T47D (cell line): ENCODE measurements at places on chromosomes 16 and 17.

- peak; percentile 35 for DNase-seq
Measured at GRCh38 chr16:67641779-67642708, 2.9 kb upstream of the CARMIL2 start.

- no peak for DNase-seq
Measured at GRCh38 chr17:17098551-17099179, 56.4 kb downstream of the MPRIP start.

DNA sequence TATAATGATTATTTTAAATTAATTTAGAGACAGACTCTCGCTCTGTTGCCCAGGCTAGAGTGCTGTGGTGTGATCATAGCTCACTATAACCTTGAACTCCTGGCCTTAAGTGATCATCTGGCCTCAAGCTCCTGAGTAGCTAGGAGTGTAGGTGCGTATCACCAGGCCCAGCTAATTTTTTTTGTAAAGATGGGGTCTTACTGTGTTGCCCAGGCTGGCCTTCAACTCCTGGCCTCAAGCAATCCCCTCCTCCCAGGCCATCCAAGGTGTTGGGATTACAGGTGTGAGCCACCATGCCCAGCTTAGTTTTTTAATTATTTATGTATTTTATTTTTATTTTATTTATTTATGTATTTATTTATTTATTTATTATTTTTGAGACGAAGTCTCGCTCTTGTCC, 17.9 kb downstream of the CTCF start:
- no peak for DNase-seq

GRCh38 chr17:14428648-14429029, 127.8 kb downstream of the HS3ST3B1 start:
- no peak for DNase-seq

- no peak for DNase-seq
Measured at GRCh38 chr17:30958187-30958586, 12.7 kb upstream of the RNF135 start.

DNA sequence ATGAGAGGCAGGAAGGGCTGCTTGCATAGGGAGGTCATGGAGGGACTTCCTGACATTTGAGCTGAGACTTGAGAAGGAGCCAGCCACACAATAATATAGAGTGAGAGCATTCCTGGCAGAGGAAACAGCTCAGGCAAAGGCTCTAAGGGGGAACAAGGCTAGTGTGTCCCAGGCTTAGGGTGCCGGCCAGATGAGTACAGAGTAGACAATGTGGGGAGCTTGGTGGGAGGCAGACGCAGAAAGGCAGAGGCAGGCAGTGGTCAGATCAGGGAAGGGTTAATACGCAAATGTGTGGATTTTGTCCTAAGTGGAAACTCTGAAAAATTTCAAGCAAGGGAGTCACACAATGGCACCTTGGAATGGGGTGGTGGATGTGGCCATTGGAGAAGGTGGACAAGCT, 31.3 kb downstream of the CD300LB start:
- no peak for DNase-seq

DNA sequence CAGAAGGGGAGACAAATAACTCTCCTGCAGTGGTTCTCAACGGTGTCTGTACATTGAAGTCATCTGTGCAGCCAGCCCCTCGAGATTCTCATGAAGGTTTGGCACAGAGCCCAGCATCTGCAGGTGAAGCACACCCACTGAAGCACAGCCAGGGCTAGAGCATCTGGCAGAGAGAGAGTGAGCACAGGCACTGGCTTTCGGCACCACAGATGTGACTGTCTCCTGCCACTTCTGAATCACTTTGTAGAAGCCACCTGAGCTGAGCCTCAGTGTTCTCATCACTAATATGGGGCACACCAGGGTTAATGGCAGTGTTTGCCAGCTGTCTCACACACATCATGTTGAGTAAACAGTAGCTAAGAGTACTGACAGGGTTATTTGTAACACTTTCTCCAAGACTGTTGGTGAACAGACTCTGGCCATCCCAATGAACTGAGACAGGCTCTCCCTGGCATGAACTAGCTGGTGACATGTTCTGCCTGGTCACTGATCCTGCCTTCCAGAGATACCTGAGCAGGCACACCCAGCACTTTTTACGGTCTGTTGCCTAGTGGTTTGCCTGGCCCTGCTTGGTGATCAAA, 10.9 kb downstream of the HSPB9 start:
- DNase-seq, result no peak

GRCh38 chr17:27939474-27940465, 46.6 kb upstream of the LYRM9 start:
- no peak for DNase-seq

DNA sequence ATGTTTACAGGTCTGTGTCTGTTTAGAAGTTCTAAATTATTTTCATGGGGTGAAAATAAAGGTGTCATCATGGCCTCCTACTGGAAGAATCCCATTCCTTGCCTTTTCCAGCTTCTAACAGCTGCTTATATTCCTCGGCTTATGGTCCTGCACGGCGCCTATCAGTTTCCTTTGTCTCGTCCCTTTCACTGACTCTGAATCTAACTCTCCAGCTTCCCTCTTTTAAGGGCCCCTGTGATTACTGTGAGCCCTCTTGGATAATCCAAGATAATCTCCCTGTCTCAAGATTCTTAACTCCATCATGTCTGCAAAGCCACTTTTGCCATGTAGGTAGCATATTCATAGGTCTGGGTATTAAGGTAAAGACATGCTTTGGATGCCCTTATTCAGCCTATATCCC, 441.0 kb upstream of the ERCC4 start:
- no peak for DNase-seq

DNA sequence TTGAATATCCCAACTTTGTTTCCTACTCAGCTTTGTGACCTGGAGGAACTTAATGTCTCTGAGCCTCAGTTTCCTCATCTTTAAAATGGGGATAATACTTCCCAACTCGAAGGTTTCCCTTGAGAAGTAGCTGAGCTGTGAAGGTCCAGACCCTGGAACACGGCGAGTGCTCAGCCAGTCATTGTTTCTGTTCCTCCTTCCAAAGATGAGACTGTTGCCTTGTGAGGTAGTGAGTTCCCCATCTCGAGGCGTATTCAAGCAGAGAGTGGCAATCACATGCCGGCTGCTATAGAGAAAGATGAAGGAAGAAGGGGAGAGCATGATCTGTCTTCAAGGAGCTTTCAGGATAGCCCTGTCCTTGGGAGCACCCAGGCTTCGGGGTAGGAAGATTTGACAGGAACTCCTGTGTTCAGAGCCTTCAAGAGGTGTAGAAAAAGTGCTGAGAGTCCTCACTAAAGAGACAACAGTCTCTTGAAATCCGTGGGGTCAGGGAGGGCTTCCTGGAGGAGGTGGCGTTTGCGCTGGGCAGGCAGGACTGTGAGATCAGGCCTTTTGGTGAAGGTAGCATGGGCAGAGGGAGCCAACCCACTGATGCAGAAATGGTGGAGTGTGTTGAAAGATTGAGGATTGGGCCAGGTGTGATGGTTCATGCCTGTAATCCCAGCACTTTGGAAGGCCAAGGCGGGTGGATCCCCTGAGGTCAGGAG, 27.2 kb downstream of the SPNS2 start:
- no peak for DNase-seq

DNA sequence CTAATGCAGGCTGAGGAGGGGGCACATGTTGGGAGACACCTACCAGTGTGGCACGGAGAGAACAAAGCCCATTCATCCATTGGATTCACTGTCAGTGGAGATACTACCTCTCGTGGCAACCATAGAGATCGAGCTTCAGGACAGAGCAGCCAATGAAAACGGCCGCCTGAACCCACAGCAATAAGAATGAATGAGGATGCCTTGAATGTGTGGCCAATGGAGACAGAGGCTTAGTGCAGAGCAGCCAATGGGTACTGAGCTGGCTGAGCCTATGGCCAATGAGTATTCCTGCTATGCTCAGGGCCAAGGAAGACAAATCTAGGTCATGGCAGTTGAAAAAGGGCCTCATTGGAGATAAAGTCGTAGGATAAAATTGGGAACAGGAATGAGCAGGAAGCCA, 10.9 kb downstream of the ARHGEF15 start:
- DNase-seq, result peak; percentile 29

- no peak for DNase-seq
Measured at GRCh38 chr16:82412770-82413169, 214.0 kb upstream of the CDH13 start.

GRCh38 chr16:30369091-30369937, 980 bp downstream of the TBC1D10B start:
- DNase-seq, result no peak

DNA sequence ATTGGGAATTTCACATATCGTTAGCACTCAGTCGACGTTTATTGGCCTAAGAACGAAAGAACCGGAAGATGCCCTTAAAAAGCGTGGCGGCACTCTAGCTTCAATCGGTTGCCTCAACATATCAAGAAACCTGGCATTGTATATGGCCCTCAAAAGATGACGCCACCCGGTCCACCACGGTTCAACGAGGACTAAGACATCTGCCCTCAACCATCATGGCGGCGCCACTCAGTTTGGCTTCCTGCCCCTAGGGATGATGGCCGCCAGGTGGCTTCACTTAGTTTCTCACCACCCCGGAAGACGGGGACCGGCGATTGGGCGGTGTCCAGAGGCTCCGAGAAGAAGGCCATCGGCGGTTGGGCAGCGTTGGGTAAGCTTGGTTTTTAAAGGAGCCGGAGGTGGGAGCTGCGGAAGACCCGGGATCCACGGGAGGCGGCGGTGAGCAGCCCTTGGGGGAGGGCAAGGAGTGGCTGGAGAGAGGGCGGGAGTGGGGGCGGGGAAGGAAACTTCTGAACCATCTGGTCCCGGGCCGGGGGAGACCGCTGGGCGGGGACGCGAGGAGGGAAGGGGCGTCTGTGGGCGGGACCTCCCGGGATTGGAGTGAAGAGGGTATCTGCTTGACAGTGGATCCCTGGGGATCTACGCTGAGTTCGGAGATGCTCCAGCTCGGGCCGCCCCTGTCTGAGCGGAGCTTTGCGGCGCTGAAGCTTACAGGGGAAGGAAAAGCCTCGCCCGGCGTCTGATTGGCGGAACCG, at the start of gene PRR14:
Gene PRR14 (plus strand): TSS at position 592 of the 755 bp plus-strand sequence. CDS start 686 bp downstream, outside the sequence.
- DNase-seq, result peak; percentile 93

- DNase-seq, result no peak
Measured at GRCh38 chr16:88866151-88866920, at the start of gene PABPN1L. Gene PABPN1L (minus strand): TSS chr16:88866660. CDS start chr16:88866606, 54 bp downstream.

- no peak for DNase-seq
Measured at GRCh38 chr16:56414366-56414765, 11.0 kb downstream of the AMFR start.

DNA sequence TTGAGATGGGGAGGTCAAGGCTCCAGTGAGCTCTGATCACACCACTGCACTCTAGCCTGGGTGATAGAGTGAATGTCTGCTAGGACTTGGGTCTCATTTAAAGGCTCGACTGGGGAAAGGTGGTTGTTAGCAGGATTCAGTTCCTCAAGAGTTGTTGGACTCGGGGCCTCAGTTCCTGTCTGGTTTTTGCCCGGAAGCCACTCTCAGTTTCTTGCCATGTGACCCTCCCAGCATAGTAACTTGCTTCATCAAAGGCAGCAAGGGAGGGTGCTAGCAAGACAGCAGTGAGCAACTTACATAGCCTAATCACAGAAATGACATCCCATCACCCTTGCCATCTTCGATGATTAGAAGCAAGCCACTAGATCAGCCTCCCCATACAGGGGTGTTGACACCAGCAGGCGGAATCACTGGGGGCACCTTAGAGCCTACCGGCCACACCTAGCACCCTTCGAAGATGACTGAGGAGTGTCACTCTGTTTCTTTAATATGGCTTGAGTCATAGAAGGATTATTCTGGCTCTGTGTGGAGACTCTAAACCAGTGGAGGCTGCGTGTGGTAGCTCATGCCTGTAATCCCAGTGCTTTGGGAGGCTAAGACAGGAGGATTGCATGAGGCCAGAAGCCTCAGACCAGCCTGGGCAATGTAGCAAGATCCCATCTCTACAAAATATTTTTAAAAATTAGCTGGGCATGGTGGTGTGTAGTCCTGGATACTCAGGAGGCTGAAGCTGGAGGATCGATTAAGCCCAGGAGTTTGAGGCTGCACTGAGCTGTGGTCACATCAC, 13.2 kb upstream of the SCNN1B start:
- DNase-seq, result no peak

GRCh38 chr17:17183744-17184143, 22.4 kb downstream of the PLD6 start:
- DNase-seq, result no peak

DNA sequence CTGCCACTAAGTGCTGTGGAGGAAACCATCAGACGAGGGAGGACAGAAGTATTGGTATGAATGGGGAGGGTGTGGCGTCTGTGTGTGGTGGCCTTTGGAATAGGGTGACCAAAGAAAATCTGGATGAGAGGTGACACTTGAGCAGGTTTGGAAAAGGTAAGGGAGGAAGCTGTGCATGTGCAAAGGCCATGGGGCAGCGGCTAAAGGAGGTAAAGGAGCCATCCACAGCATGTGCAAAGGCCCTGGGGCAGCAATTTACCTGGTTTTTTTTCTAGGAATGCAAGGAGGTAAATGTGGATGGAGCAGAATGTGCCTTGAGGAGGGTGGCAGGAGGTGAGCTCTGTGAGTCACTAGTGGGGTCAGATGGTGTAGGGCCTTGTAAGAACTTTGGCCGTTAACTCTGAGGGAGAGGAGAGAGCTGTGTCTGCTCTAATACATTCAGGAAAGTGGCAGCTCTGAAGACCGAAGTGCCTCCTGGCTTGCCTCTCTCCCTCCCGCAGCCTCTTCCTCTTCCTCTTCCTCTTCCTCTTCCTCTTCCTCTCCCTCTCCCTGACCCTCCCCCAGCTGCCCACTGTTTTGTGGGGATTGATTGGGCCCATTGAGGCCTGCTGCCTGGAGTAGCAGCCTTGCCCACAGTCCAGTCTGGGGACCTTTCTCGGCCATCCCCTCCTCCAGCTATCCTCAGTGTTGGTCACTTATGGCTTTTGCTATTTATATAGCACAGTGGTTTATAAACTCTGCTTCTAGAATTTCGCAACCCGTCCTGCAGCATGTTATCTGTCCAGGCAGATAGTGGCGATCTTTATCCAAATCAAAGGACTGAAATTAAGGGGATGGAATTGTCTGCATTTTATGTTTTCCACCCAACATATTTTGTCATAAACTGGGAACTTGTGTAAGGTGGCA, 38.7 kb downstream of the CMIP start:
- no peak for DNase-seq

- DNase-seq, result no peak
Measured at GRCh38 chr16:19132898-19133297, 19.1 kb downstream of the ITPRIPL2 start.

- DNase-seq, result no peak
Measured at GRCh38 chr16:72554935-72555334, 383.0 kb upstream of the PMFBP1 start.

GRCh38 chr16:84953190-84953746, 58.1 kb downstream of the ZDHHC7 start:
- no peak for DNase-seq

GRCh38 chr17:65557349-65558310, 3.8 kb downstream of the AXIN2 start:
- DNase-seq, result no peak

DNA sequence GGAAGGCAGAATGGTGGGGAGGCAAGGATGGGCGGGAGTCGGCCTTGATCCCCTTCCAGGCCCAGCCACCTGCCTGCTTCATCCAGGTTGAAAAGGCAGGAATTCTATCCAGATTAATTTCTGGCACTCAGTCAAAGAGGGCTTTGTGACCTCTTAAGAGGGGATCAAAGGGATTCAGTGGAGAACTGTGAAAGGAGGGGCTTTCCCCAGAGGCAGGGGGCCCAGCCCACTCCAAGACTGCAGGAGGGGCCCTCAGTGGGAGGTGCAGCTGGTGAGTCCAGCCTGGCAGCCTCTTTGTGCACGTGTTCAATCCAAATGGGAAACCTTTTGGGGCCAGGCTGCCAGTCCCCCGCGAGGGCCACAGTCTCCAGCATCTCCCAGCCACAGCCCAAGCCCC, 148.5 kb upstream of the PLCG2 start:
- DNase-seq, result no peak

- DNase-seq, result no peak
Measured at GRCh38 chr17:11986179-11986941, 10.9 kb downstream of the ZNF18 start.
